CD4-positive, alpha-beta T cell treated with Interleukin-15 for 4 hours (primary cell): ENCODE measurements at places on chromosomes 11 and 22.

DNA sequence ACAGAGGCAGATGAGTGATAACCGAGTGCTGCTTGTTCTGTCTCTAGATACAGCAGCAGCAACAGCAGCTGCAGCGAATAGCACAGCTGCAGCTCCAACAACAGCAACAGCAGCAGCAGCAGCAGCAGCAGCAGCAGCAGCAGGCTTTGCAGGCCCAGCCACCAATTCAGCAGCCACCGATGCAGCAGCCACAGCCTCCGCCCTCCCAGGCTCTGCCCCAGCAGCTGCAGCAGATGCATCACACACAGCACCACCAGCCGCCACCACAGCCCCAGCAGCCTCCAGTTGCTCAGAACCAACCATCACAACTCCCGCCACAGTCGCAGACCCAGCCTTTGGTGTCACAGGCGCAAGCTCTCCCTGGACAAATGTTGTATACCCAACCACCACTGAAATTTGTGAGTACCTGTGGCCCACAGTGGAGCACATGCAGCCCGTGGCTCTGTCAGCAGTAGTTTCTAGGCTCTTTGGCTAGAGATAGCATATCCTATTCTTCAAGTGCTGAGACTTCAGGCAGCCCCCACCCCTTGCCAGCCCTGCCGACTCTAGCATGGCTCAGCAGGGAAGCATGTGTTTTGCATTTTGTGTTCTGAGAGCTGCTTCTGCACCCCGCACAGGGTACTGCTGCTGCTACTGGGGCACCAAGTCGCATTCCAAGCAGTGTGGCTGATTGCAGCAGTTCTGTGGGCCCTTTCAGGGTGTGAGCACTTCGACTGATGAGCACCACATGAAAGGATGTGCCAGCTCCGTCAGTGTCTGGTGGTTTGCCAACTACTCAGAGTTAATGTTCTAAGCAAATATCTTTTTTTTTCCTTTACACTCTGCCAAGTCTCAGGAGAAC lies 59.2 kb downstream of the MED15 start:
- DNase-seq = peak; percentile 80

DNA sequence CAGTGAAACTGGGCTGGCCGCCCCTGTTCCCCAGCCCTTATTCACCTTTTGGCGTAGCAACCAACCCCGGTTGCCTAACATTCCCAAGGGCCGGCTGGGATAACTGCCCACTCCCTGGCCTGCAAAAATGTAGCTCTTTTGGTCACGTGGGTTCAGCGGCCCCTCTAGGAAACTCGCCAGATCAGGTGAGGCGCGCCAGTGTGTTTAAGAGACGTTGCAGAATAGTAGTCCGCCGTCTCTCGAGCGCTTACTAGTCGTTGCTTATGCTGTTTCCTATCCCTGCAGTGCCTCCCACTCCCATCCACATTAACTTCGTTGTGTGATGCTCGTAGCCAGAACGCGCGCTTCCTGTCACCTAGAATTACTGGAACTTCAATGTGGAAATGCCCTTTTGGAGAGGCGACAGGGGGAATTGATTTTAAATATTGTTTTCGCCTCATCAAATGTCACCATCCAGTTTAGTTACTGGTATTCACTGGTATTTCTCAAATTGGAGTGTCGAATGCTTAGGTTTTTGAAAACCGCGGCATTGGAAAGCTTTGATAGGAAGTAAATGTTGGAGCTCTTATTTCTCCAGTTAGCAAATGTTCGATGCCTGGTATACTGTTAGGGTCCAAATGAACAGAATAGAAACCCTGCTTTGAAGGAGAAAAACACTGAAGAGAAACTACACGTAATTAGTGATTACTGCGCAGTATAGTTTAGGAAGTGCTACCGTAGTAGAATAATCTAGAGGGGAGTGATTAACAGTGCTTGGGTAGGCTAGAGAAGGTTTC lies 823 bp downstream of the CEP57 start:
- DNase-seq = peak; percentile 38

DNA sequence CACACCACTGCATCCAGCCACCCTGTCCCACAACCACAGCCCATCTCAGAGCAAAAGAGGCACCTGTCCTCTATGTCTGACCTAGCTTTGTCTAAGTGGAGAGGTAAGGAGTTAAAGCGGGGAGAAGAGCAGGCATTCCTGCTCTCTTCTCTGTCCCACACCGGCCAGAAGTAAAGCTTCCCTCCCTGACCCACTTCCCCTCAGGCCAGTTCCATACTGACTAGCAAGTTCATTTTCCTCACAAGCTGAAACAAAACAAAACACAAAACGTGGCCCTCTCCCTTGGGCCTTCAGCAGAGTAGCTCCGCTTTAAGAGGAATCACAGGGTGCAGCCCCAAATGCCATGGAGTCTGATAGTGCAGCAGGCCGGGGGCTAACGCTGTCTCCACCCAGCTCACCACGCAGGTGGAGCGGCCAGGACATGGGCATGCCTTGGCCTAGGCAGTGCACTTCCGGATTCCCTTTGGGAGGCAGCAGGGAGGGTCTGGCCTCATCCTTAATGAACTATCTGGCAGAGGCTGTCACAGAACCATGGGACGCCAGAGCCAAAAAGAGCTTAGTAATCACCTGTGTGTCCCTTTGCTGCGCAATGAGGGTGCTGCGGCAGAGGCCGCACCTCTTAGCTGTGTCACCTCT lies 34.0 kb downstream of the FLI1 start:
- no peak for DNase-seq

DNA sequence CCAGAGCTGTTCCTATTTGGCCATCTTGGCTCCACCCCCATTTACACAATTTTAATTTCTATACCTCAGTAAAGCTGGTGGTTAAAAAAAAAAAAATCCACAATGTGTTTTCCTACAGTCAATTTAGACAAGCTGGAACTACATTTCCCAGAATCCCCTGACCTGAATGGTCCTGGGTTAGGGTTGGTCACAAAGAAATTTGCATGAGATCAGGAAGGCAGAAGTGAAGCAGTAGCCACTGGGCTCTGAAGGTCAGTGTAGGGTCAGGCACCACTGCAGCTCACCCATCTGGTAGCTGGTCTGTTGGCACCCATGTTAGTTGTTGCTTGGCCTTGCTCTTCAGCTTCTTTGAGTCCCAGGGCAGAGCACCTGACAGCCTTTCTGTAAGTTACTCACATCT lies 210.7 kb upstream of the API5 start:
- no peak for DNase-seq

- DNase-seq = no peak
Measured at GRCh38 chr11:17554487-17554886, 7.4 kb downstream of the OTOG start.

- DNase-seq = no peak
Measured at GRCh38 chr22:28962042-28962554, 78.7 kb downstream of the ZNRF3 start.

GRCh38 chr11:124085997-124086846 lies 29.0 kb upstream of the VWA5A start:
- DNase-seq = no peak

- no peak for DNase-seq
Measured at GRCh38 chr11:33564856-33565453, 135.7 kb downstream of the C11orf91 start.

DNA sequence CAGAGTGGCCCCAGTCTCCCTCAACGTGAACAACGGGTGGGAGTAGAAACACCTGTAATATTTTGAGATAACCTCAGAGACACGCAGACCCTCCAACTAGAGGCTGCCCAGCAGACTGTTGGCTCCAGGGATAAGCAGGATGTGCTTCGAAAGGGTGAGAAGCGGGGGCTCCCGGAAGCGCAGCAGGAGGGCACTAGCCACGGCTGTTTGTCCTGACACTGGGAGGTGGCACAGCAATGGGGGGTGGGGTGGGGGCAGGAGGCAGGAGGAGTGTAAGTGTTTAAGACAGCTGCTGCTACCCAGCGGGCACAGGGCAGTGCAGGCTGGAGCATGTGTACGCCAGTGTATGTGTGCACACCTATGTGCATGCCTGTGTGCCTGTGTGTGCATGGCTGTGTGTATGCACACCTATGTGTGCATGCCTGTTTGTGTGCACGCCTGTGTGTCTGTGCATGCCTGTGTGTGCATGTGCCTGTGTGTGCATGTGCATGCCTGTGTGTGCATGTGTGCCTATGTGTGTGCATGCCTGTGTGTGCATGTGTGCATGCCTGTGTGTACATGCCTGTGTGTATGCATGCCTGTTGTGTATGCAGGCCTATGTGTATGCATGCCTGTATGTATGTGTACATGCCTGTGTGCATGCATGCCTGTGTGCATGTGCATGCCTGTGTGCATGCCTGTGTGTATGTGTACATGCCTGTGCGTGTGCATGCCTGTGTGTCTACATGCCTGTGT lies 154.7 kb downstream of the SHANK2 start:
- no peak for DNase-seq

DNA sequence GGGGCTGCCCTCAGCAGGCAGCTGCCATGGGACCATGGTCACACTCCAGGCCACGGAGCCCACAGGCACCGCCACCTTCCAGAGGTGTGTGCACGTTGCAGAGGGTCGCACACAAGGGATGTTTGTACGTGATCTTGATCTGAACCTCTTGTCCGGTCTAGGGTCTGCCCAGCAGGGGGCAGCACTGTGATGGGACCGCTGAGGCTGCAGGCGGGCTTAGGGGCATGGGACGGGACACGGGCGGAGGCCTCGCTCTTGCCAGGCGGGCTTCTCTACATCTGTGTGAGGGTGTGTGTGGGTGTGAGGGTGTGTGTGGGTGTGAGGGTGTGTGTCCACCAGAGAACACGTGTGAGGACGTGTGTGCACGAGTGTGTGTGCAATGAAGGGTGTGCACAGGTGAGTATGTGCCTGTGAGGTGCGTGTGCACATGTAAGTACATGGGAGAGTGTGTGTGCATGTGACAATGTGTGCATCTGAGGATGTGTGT lies 52.4 kb downstream of the CACNA1I start:
- DNase-seq = peak; percentile 73

- peak; percentile 49 for DNase-seq
Measured at GRCh38 chr22:19576460-19577421, 52.5 kb upstream of the CLDN5 start.

DNA sequence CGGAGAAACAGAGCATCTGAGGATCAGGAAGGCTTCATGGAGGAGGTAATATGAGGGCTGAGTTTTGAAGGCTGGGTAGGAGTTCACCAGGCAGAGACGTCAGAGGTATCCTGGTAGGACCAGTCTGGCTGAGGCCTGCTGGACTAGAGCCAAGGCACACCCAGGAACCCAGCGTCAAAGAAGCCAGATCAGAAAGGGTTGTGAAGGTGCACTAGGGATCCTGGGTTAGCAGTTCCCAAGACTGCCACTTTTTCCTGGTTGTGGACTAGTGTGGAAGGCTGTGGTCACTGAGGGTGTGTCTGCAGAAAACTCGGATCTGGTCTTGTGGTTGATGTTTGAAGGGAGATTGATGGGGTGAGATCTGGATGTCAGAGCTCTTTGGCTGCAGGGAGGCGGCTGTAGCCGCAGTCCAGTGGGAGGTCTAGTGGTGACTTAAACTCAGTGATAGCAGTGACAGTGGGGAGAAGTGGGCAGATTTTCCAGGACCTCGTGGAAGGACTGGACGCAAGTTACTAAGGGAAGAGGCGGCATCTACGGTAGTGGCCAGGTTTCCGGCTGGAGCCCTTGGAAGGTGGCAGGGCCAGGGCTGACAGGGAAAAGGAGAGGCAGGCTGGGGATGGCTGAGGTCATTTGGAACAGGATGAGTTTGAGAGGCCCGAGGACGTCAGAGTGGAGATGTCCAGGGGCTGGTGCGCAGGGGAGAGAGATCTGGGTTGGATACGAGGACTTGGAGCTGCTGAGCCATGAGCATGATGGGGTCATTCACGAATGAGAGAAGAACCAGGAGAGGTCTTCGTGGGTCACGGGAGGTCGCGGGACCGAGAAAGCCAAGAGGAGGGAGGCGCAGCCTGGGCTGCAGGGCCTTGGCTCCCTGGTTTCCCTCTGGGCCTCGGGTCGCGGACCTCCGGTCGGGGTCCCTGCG lies 10.9 kb downstream of the RELA start:
- peak; percentile 12 for DNase-seq

DNA sequence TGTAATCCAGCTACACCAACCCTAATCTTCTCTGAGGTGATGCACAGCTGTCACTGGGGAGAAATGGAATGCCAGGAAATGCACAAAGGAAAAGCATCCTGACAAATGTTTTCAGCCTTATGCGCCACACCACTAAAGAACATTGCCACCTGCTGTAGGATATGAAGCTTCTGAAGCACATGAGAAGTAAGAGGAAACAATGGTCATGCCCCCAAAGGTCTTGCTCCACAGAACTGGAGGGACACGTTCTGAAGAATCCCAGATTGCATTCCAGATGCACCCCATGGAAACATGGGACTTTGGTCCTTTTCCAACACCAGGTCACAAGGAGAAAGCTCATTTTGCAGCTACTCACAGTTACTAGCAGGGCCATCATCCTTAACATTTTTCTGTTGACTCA lies 48.7 kb upstream of the ZBED5 start:
- no peak for DNase-seq
